Stimulated activated CD4-positive, alpha-beta T cell treated with anti-CD3 and anti-CD28 coated beads, Interleukin-4, amount 100 ng/mL, for 48 hours (primary cell): ENCODE measurements at places on chromosomes 6 and 20.

DNA sequence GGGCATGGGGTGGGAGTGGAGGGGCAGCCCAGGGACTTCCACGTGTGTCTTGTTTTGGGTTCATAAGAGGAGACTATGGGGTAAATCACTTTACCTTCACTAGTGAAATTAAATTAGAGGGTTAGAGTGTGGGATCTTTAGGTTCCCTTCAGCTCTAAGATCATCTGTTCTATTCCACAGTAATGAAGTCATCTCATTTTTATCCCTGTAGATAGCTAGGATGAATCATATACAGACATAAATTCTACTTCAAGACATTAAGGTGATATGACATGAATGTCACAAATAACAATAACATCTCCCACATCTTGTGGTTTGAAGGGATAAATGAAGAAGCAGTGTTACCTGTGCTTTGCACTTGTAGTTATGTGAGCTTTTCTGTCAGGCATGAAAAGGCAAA is 83.8 kb downstream of the ELOVL4 start:
- no peak for DNase-seq

- DNase-seq: no peak
These were observed 235.8 kb downstream of the GMPR start for GRCh38 chr6:16473908-16474771.

GRCh38 chr20:5215672-5216304 is 89.0 kb downstream of the CDS2 start:
- no peak for DNase-seq

DNA sequence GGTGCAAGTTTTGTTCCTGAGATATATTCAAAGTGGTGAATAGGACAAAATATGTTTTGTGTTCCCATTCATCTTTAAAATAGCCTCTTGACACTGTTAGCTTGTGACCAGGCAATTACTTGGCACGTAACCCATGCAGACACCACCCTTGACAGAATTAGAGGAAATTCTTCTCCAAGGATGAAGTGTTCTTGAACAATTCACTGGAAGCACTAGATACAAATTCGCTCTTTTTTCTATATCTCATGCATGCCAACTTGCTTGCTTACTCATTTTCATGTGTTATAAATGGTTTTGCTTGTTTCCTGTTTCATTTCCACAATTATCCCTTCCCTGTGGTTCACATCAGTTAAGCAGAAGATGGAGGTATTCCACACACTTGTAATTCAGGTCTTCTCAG is 105.2 kb upstream of the MAN1A1 start:
- no peak for DNase-seq
